ENCODE measurements at places on chromosomes 7 and 10.

DNA sequence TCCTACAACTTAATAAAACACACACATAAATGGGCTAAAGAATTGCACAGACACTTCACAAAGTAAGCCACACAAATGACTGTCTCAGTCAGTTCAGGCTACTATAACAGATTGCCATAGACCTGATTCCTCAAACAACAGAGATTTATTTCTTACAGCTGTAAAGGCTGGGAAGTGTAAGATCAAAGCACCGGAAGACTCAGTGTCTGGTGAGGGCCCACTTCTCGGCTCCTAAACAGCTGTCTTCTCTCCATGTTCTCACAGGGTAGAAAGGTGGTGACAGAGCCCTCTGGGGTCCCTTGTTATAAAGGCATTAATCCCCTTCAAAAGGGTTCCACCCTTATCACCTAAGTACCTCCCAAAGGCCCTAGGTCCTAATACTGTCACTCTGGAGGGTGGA lies 18.3 kb downstream of the STK32C start:
- DNase-seq = no peak

- DNase-seq = no peak
Observed at GRCh38 chr7:30012757-30013156, 13.7 kb downstream of the FKBP14 start.

DNA sequence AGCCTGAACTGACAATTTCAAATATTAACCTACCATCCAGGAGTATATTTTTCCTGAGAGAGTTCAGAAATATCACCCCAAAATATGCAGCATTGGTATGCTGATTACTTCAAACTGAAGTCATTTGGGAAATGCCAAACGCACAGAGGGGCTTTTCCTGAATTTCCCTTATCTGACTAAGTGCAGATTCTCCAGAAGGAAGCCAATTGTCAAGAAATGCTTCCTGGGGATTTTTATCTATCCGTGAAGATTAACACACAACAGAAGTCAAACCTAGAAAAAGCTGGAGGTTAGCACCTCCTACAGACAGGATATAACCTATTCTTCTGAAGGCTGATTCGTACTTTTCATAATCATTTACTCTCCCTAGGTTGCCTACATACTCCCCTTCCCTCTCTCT lies 91.0 kb downstream of the AKR1D1 start:
- no peak for DNase-seq

GRCh38 chr7:122273117-122273516 lies 31.4 kb downstream of the FEZF1 start:
- DNase-seq = no peak

GRCh38 chr10:52658112-52658511 lies 114.5 kb downstream of the MBL2 start:
- DNase-seq = no peak

- DNase-seq = no peak
Observed at GRCh38 chr10:62380016-62380415, 5.8 kb downstream of the ZNF365 start.

Measured in CD4-positive, alpha-beta T cell treated with Interferon gamma for 1 hour (primary cell).